Stimulated activated CD8-positive, alpha-beta memory T cell treated with anti-CD3 and anti-CD28 coated beads, Interleukin-7, amount 100 ng/mL, for 1 hour (primary cell): ENCODE measurements at places on chromosomes 6 and 20.

GRCh38 chr20:59181936-59182335 lies 18.3 kb downstream of the ZNF831 start:
- DNase-seq, result no peak

DNA sequence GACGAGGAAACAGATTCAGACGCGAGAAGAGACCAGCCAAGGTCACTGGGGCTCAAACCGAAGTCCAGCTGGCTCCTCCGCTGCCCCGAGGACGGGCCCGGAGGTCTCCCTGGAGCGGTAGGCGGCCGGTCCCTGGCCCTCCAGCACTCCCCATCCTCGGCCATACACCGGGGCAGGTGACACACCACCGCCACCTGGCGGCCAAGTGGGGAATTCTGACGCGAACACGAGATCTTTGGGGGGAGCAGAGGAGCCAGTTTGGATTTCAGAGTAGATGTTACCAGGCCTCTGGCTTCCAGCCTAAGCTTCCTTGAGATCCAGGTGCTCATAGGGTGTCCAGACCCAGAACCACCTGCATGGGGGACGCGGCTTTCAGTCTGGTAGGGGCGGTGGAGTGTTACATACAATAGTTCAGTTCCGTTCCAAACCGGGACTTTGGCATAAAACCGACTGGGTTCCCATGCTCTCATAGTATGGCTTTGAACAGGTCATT lies 16.1 kb downstream of the BPIFB1 start:
- peak; percentile 47 for DNase-seq

GRCh38 chr20:43388268-43389002 lies 69.3 kb upstream of the SRSF6 start:
- DNase-seq, result no peak

DNA sequence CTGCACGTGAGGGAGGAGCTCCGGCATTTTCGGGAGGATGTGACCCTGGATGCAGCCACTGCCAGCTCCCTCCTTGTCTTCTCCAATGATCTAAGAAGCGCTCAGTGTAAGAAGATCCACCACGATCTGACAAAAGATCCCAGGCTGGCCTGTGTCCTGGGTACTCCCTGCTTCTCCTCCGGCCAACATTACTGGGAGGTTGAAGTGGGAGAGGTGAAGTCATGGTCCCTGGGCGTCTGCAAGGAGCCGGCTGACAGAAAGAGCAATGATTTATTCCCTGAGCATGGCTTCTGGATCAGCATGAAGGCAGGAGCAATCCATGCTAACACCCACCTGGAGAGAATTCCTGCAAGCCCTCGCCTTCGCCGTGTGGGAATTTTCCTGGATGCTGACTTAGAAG lies 2.8 kb downstream of the RFPL4B start:
- DNase-seq, result no peak

GRCh38 chr6:4914420-4915159 lies 89.2 kb downstream of the RPP40 start:
- no peak for DNase-seq

DNA sequence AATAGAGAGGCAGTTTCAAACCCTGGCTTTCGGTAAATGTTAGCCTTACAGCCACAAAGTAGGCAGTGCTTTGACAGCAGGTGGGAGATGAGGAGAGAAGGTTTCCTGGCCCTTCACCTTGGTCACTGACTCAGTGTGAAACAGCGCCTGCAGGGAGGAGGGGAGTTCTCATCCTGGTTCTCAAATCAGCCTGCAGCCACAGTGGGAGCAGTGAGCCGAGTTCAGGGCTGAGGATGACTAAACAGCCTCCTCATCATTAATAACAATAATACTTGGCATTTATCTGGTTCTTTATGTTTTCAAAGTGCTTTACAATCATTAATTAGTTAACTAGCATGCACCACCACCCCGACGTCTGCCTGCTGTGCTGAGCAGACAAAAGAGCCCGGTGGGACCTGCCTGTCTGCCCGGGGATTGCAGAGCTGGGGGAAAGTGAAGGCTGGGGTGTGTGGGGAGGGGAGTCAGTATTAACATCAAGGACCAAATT lies 59.6 kb downstream of the PRDM1 start:
- no peak for DNase-seq

GRCh38 chr20:37416848-37417616 lies 71.1 kb downstream of the SRC start:
- no peak for DNase-seq
